ENCODE measurements at places on chromosomes 4 and X. TPM values are rescaled to one million over a fixed set of nuclear protein-coding genes. Genes with fewer than 3 reads are reported as not detected.

Gene HTN1
- total RNA-seq: not detected

Gene HERC5
- not detected for total RNA-seq

Gene NXF2B
- not detected for total RNA-seq

Gene DCAF12L2
- not detected for total RNA-seq

Gene CXCL8
- 23.4 TPM for total RNA-seq

Gene KIT
- total RNA-seq: not detected

Gene ETDA
- total RNA-seq: not detected

Gene VSIG4
- total RNA-seq: not detected

Gene ERCC6L
- 5.8 TPM for total RNA-seq

Gene SYP
- total RNA-seq: 0.51 TPM

Gene PF4V1
- total RNA-seq: not detected

Gene CYTL1
- total RNA-seq: not detected

Gene STK32B
- total RNA-seq: not detected

Gene GNRHR
- not detected for total RNA-seq

Gene MAGED4
- 6.6 TPM for total RNA-seq
